Activated CD4-positive, alpha-beta memory T cell treated with anti-CD3 and anti-CD28 coated beads, Interleukin-2, amount 10 ng/mL, durations not matched to agents 7 days and 5 days (primary cell): ENCODE measurements at places on chromosomes 1 and 21. TPM values are rescaled to one million over a fixed set of nuclear protein-coding genes. Genes with fewer than 3 reads are reported as not detected.

PGLYRP4 gene
- total RNA-seq = not detected

AP4B1 gene
- 56.7 TPM for total RNA-seq

HSPA13 gene
- 48.5 TPM for total RNA-seq

DMRTA2 gene
- not detected for total RNA-seq

CFH gene
- 22.9 TPM for total RNA-seq

RPL22 gene
- total RNA-seq = 298 TPM

PKNOX1 gene
- total RNA-seq = 33.7 TPM

DNAJC28 gene
- total RNA-seq = 0.60 TPM

MATN1 gene
- total RNA-seq = not detected

CELA2A gene
- total RNA-seq = not detected

PTGFR gene
- total RNA-seq = not detected

IGSF3 gene
- 0.58 TPM for total RNA-seq

INSRR gene
- 0.13 TPM for total RNA-seq

AMY2A gene
- total RNA-seq = not detected

CCDC185 gene
- not detected for total RNA-seq

CFHR4 gene
- not detected for total RNA-seq

VHLL gene
- not detected for total RNA-seq

SLC6A17 gene
- total RNA-seq = not detected

MMEL1 gene
- 1.0 TPM for total RNA-seq

MECR gene
- 17.6 TPM for total RNA-seq

GBP4 gene
- 61.6 TPM for total RNA-seq

LHX8 gene
- total RNA-seq = not detected

FABP3 gene
- total RNA-seq = not detected

GNG4 gene
- 0.18 TPM for total RNA-seq

PDC gene
- not detected for total RNA-seq

PMVK gene
- total RNA-seq = 40.7 TPM

ZFP69 gene
- total RNA-seq = 2.5 TPM

RIIAD1 gene
- not detected for total RNA-seq

EFNA3 gene
- total RNA-seq = 4.9 TPM

TMEM125 gene
- not detected for total RNA-seq

TNFRSF9 gene
- 8.0 TPM for total RNA-seq

PYHIN1 gene
- total RNA-seq = 59.8 TPM

KCNQ4 gene
- 0.60 TPM for total RNA-seq

OLFML3 gene
- 0.45 TPM for total RNA-seq

RSPH1 gene
- total RNA-seq = not detected

PIP5K1A gene
- total RNA-seq = 61.1 TPM

RASAL2 gene
- total RNA-seq = not detected

LORICRIN gene
- not detected for total RNA-seq

PLOD1 gene
- 16.5 TPM for total RNA-seq

PGD gene
- 84.3 TPM for total RNA-seq

MORN1 gene
- 6.3 TPM for total RNA-seq

TMEM51 gene
- not detected for total RNA-seq

AMY1B gene
- total RNA-seq = not detected

AVPR1B gene
- total RNA-seq = not detected
